Calu3 (cell line): ENCODE measurements at places on chromosomes 5 and 9. TPM values are rescaled to one million over a fixed set of nuclear protein-coding genes. Genes with fewer than 3 reads are reported as not detected.

GRCh38 chr5:172591636-172592035 lies 49.4 kb upstream of the NEURL1B start:
- DNase-seq, result no peak

TSSK1B gene
- total RNA-seq, result not detected in 2 replicates

SLC23A1 gene
- total RNA-seq, result 0.80 and 2.8 TPM in 2 replicates

GRCh38 chr9:137502008-137502911 lies 43.1 kb upstream of the NSMF start:
- peak; percentile 29 for DNase-seq

CD14 gene
- total RNA-seq, result 0.73 and 1.1 TPM in 2 replicates

GRCh38 chr5:58273711-58274110 lies 186.2 kb downstream of the PLK2 start:
- DNase-seq, result no peak

SHOC1 gene
- total RNA-seq, result not detected in 2 replicates

- peak; percentile 31 for DNase-seq
These were observed 1.1 kb upstream of the FAF2 start for GRCh38 chr5:176446884-176447590.

- DNase-seq, result no peak
These were observed 2.7 kb upstream of the IRF1 start for GRCh38 chr5:132493241-132493640.

DNA sequence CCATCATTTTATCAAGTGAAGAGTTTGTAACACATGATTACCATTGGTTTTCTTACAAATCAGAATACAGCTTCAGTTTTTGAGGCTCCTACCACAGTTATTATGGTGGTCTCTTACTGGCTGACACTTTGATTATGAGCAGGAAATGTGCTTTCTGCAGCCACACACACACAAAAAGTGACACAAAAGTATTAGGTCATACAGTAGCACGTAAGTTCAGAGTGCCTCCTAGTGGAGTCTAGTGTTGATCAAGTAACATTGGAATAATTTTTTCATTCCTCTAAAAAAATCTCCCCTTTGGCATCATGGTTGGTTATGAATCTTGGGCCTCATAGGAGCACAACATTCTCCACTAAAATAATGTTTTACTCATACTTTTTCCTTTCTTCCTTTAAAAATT lies 37.6 kb downstream of the PAM start:
- peak; percentile 15 for DNase-seq

DNA sequence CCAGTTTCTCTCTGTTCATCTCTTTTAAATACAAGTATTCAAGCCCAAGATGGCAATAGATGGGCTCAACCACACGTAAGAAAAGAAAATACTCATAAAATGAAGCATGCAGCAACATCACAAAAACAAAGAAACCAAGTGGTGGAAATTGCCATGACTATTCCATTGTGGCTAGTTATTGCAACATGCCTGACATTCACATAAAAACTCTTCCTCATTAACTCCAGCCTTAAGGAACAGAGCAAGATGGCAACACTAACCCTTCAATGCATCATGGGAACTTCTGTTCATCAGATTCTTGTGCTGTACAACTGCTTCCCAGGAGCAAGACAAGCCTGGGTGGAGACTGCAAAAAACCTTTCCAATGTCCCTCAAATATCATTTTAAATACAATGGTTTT lies 1.4 kb upstream of the GLIS3 start:
- no peak for DNase-seq

DAB2IP gene
- total RNA-seq, result 56.3 and 59.0 TPM in 2 replicates

- no peak for DNase-seq
These were observed 37.7 kb downstream of the NR4A3 start for GRCh38 chr9:99859243-99859980.

GRCh38 chr5:181133610-181134231 lies 2.8 kb upstream of the OR2V1 start:
- peak; percentile 86 for DNase-seq

- DNase-seq, result no peak
These were observed 32.3 kb downstream of the CNTRL start for GRCh38 chr9:121107029-121107428.

PCDHGA1 gene
- total RNA-seq, result 0.29 TPM in 1 of 2 replicates, not detected in the other

DNA sequence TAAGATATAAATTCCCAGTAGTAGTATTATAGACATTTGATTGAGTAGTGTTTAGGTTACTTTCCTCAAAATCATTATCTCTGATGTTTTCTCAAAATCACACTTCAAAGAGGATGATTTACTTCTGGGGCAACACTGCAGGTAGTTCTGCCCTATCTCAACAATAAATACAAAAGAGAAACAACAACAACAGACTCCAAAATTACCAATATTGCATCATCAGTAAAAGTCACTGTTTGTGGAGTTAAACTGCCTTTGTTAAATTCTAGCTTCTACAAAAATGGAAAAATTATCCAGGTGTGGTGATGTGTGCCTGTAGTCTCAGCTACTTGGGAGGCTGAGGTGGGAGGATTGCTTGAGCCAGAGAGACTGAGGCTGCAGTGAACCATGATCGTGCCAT lies 637.6 kb upstream of the ZNF608 start:
- DNase-seq, result no peak

DNA sequence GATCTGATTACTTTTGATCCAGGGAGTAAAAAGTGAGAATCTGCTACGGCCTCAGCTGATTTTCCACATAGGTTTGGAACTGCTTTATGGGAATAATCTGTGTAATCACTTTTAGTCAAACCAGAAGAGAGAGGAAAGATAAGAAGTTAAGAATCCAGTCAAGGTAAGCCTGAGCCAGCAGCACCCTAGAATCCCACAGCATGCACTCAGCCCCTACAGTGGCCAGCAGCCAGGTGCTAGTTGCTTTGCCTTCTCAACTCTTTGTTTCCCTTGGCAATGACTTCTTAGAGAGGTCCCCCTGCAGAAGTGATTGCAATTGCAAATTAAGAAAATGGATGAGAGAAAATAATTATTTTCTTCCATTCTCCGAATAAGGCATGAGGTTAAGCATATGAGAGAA lies 59.7 kb upstream of the TMED7 start:
- no peak for DNase-seq

- no peak for DNase-seq
These were observed 15.1 kb upstream of the LPCAT1 start for GRCh38 chr5:1538741-1539392.

DNA sequence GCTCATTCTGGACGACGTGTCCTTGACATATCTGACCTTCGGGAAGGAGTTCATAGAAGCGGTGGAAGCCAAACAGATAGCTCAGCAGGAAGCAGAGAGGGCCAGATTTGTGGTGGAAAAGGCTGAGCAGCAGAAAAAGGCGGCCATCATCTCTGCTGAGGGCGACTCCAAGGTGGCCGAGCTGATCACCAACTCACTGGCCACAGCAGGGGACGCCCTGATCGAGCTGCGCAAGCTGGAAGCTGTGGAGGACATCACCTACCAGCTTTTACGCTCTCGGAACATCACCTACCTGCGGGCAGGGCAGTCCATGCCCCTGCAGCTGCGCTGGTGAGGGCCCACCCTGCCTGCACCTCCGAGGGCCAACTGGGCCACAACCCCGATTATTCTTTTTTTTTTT lies 41.6 kb upstream of the NAA35 start:
- DNase-seq, result no peak

GRCh38 chr5:117623042-117623805 lies 1048.6 kb upstream of the SEMA6A start:
- peak; percentile 2 for DNase-seq
